ENCODE measurements at places on chromosomes 3 and 15. TPM values are rescaled to one million over a fixed set of nuclear protein-coding genes. Genes with fewer than 3 reads are reported as not detected.
A peak's percentile ranks its signal among the peaks of the same experiment; 100 is the strongest.

Gene GP5
- 1.2 TPM for total RNA-seq

DNA sequence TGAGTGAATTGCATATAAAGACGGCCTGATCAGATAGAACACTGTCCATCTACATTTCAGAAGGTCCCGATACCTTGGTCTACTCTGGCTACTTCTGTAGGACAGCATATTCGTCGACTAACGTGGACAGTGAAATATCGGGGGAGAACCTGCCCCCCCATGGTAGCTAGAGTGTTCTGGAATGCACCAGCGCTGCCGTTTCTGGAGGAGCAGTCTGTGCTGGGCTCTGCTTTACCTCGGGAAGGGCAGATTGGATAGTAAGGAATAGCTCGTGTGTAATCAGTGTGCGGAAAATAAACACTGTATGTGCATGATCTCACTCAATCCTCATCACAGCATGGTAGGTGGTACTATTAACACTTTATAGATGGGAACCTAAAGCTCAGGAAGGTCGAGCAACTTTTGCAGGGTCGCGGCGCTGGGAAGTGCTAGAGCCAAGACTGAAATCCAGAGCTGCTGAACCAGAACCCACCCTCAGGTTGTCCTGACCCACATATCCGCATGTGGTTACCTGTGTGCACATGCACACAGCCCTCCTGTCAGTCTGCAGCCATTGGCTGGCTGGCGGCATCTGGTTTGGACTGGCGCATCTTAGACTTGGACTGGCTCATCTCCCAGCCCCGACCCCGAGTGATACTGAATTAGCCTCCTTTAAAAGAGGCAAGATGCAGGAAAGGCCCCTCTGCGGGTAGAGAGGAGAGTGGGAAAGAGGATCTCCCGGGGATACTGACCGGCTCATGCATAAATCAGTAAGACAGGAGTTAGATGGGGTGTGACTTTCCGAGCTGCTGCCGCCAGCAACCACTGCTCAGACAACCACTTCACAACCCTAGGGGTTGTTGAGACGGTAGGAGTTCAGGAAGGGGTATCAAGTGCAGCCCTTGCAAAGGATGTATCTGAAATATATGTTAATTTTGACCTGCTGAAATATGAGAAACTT lies 155.0 kb upstream of the BHLHE40 start:
- peak overlapping the region; percentile 94 for H3K27ac ChIP-seq
- peak; percentile 51 for DNase-seq
- H3K27me3 ChIP-seq: no peaks in the 10 kb centered on the region
- no peak overlapping the region for H3K4me3 ChIP-seq
- peaks cover 71% of the 10 kb centered on the region for H3K4me1 ChIP-seq

GRCh38 chr15:83612226-83612625 lies 41.7 kb upstream of the ADAMTSL3 start:
- DNase-seq: no peak
- H3K36me3 ChIP-seq: no peaks in the 10 kb centered on the region
- no peaks in the 10 kb centered on the region for H3K27me3 ChIP-seq
- no peaks in the 10 kb centered on the region for H3K4me1 ChIP-seq

DNA sequence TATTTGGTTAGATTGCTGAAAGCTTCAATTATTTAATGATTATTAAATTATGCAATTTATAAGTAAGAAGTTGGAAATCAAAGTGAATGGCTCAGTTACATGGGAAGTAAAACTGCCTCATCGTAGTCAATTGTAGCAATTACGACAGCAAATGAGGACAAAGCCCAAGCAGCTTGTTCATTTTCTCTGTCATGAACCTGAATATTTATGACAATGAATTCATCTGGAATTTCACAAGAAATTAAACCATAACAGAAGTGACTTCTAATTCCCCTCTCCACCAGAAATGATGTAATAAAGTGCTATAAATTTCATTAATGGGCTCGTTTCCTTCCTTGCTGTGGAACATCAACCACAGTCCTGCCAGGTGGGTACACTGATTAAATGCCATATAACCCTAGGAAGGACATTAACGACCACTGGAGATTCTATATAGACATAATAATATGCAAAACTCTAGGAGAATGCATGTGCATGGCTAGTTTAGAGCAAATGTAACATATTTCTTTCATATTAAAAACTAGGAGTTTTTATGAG lies 273.8 kb upstream of the DCBLD2 start:
- H3K36me3 ChIP-seq: no peaks in the 10 kb centered on the region
- H3K27ac ChIP-seq: no peak overlapping the region
- no peaks in the 10 kb centered on the region for H3K27me3 ChIP-seq
- no peaks in the 10 kb centered on the region for H3K4me1 ChIP-seq
- H3K4me3 ChIP-seq: no peak overlapping the region

Gene GOLGA6L7
- total RNA-seq: not detected

DNA sequence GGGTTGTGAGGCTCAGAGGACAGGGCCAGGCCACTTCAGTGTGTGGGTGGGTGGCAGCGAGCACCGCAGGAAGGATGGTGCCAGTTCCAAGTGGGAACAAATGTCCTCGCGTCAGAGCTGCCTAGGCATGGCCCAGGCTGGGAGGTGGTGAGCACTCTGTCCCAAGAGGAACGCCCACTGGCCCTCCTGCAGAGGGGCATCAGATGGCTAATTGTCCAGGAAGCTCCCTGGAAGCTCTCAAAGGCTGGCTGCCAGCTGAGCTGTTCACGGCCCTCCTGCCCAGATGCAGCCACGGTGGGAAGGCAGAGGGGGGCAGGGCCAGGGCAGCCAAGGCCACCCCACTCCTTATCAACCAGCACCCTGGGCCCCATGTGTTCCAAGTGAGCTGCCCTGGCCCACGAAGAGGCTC lies 55.2 kb downstream of the IQSEC1 start:
- H3K4me3 ChIP-seq: no peak overlapping the region
- no peaks in the 10 kb centered on the region for H3K36me3 ChIP-seq
- peaks cover 52% of the 10 kb centered on the region for H3K4me1 ChIP-seq

Gene CATSPER2
- total RNA-seq: 7.6 TPM

- no peak overlapping the region for H3K4me3 ChIP-seq
- no peaks in the 10 kb centered on the region for H3K27me3 ChIP-seq
- H3K4me1 ChIP-seq: no peaks in the 10 kb centered on the region
These were observed 200.7 kb downstream of the TLE3 start for GRCh38 chr15:69897061-69897460.

- no peak overlapping the region for H3K4me3 ChIP-seq
- DNase-seq: peak; percentile 78
- no peaks in the 10 kb centered on the region for H3K4me1 ChIP-seq
- H3K36me3 ChIP-seq: no peaks in the 10 kb centered on the region
- no peaks in the 10 kb centered on the region for H3K27me3 ChIP-seq
These were observed 38.1 kb downstream of the MFSD1 start for GRCh38 chr3:158839966-158840365.

Gene CFAP100
- not detected for total RNA-seq

Gene POLQ
- 0.40 TPM for total RNA-seq

Gene SPATA12
- total RNA-seq: not detected

Gene SLC2A2
- total RNA-seq: not detected

GRCh38 chr3:79351699-79352098 lies 416.1 kb downstream of the ROBO1 start:
- no peaks in the 10 kb centered on the region for H3K36me3 ChIP-seq
- no peaks in the 10 kb centered on the region for H3K4me1 ChIP-seq
- no peak overlapping the region for H3K4me3 ChIP-seq
- H3K27ac ChIP-seq: no peak overlapping the region

Gene STRIT1
- not detected for total RNA-seq

GRCh38 chr15:44250566-44251205 lies 37.8 kb upstream of the GOLM2 start:
- H3K36me3 ChIP-seq: no peaks in the 10 kb centered on the region
- H3K4me3 ChIP-seq: no peak overlapping the region
- H3K4me1 ChIP-seq: no peaks in the 10 kb centered on the region
- H3K27me3 ChIP-seq: no peaks in the 10 kb centered on the region
- no peak for DNase-seq

DNA sequence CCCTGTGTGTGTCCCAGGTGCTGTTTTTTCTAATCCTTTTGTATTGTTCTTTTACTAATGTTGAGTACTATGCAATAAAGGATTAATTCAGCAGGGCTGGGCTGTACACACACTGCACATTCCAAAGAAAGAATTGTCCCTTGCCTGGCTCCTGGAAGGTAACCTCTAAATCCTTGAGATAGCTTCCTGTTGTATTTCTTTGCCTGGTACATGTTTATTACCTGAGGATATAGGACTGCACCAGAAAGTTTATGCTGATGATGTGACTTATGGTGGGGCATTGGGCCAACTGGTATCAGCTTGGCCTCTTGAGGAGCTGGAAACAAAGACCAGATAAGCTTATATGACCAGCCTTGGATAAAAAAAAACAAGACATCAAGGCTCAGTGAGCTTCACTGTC lies 26.6 kb upstream of the FAN1 start:
- no peaks in the 10 kb centered on the region for H3K4me1 ChIP-seq
- H3K27me3 ChIP-seq: no peaks in the 10 kb centered on the region
- no peaks in the 10 kb centered on the region for H3K36me3 ChIP-seq
- H3K27ac ChIP-seq: no peak overlapping the region
- no peak for DNase-seq

DNA sequence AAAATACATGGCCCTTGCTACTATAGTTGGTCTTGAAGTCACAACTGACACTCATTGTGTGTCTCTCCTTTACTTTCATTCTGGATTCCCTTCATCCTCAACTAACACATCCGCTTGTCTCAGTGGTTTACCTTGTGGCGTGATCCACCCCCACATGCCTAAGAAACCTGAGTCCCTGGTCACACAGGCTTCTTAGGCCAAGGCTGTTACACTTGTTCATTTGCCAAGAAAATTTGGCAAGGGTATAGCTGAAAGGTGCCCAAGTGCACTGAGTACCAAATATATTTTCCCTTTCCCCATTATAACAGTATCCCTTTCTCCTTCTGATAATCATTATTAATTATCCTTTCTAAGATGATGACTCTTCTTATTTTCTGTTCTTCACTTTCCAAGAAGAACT lies 207.6 kb upstream of the STAC start:
- no peak overlapping the region for H3K4me3 ChIP-seq
- H3K27ac ChIP-seq: no peak overlapping the region
- no peaks in the 10 kb centered on the region for H3K36me3 ChIP-seq
- no peaks in the 10 kb centered on the region for H3K27me3 ChIP-seq

DNA sequence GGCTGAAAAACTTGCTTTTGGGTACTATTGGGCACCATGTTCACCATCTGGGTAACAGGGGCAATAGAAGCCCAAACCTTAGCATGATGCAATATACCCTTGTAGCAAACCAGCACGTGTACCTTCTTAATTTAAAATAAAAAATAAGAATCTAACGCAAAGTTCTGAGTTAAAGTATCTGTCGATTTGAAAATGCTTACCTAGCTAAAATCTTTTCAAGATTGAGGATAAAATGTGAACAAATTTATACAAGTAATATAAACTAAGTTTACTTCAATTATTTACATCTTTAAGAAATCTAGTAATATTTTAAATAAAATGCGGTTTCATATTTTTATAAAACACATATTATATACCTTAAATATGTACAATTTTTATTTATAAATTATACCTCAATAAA lies 38.1 kb upstream of the IGF2BP2 start:
- no peaks in the 10 kb centered on the region for H3K27me3 ChIP-seq
- no peaks in the 10 kb centered on the region for H3K36me3 ChIP-seq
- no peaks in the 10 kb centered on the region for H3K4me1 ChIP-seq
- no peak for DNase-seq
- no peak overlapping the region for H3K4me3 ChIP-seq

Gene NEK10
- 2.6 TPM for total RNA-seq

Gene CILP
- total RNA-seq: 17.6 TPM

Gene MEX3B
- total RNA-seq: 0.79 TPM

DNA sequence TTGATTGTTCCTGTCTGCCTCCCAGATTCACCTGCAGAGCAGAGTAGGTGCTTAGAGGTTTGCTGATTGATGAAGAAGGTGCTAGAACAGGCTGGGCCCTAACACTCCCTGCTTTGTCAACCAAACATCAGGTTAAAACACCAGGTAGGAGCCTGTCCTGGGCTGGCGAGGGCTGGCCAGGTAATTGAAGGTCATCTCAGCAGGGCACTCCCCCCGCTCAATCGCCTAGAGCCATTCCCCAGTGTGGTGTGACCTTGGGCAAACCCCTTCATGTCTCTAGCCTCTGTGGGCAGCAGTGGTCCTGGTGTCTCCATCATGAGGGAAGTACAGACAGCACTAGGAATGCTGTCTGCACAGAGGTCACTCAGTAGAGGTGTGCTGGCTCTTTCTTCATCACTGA lies 88.3 kb downstream of the KLF15 start:
- no peak for DNase-seq
- peaks cover 45% of the 10 kb centered on the region for H3K4me1 ChIP-seq
- H3K27me3 ChIP-seq: no peaks in the 10 kb centered on the region
- peak overlapping the region; percentile 0 for H3K27ac ChIP-seq

Gene GNAT1
- total RNA-seq: not detected

Gene NIPA2
- 67.2 TPM for total RNA-seq

DNA sequence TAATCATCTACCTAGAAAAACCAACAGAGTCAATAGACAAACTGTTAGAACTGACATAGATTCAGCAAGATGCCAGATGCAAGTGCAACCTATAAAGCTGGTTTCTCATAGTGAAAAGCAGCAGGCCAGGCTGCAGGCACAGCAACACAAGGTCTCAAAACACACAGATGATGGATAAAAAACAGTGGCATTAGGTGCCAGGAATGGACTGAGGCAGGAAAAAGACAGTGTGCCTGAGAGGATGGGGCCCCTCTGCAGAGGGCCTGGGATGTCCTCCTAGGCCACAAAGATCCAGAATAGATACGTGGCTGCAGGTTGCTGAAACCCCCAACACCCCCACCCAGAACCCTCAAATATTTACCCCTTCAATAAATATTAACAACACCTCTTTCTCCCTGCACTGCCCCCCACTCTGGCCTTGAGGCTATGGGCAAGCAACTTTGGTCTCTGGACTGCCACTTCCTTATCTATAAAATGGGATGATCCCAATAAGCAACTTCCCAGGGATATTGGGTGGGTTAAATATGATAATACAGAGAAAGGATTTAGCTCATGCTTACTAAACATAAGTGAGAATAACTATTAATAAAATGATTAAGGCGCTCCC lies 35.2 kb upstream of the FGD5 start:
- no peaks in the 10 kb centered on the region for H3K27me3 ChIP-seq
- H3K36me3 ChIP-seq: no peaks in the 10 kb centered on the region
- H3K4me1 ChIP-seq: no peaks in the 10 kb centered on the region
- no peak for DNase-seq

DNA sequence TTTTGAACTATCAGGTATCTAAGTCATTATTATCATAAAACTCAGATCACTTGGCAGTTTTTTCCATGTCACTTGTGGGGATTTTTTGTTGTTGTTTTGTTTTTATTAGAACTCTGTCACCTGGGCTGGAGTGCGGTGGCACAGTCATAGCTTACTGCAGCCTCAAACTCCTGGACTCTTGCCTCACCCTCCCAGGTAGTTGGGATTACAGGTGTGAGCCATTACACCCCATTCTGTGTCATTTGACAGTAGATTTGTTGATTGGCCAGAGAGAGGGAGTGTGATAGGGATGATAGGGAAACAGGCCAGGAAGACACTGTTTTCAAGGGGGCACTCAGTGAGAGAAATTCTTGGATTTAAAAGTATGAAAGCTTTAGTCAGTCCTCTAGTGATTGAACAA lies 54.7 kb upstream of the SCAANT1 start:
- no peak overlapping the region for H3K4me3 ChIP-seq
- H3K4me1 ChIP-seq: peaks cover 60% of the 10 kb centered on the region
- no peak for DNase-seq
- H3K27me3 ChIP-seq: no peaks in the 10 kb centered on the region
- H3K27ac ChIP-seq: no peak overlapping the region

All from thyroid gland (tissue), 4 donors.